ENCODE measurements at places on chromosomes 5 and 9. TPM values are rescaled to one million over a fixed set of nuclear protein-coding genes. Genes with fewer than 3 reads are reported as not detected.

Gene IFNA2
- total RNA-seq: not detected

DNA sequence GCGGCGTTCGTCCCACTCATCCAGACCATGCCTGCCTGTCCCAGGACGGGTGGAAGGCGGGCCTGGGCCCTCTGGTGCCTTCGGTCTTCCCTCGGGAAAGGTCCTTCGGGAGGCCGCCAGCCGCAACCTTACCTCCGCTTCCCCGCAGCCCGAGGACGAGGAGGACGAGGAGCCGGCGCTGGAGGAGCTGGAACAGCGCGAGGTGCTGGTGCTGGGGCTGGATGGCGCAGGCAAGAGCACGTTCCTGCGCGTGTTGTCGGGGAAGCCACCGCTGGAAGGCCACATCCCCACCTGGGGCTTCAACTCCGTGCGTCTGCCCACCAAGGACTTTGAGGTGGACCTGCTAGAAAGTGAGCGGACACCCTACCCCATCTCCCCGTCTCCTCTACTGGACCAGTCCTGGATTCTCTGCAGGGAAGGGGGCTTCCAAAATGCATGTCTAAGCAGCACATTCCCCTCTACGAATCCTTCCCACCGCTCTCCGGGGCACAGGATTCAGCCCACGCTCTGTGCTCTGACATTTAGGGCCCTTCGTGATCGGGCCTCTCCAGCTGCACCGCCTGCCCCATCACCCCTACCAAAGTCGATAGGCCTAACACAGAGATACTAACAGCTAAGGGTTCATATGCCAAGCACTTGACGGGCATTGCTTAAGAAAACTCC, 1.1 kb downstream of the ARL10 start:
- no peak for DNase-seq

DNA sequence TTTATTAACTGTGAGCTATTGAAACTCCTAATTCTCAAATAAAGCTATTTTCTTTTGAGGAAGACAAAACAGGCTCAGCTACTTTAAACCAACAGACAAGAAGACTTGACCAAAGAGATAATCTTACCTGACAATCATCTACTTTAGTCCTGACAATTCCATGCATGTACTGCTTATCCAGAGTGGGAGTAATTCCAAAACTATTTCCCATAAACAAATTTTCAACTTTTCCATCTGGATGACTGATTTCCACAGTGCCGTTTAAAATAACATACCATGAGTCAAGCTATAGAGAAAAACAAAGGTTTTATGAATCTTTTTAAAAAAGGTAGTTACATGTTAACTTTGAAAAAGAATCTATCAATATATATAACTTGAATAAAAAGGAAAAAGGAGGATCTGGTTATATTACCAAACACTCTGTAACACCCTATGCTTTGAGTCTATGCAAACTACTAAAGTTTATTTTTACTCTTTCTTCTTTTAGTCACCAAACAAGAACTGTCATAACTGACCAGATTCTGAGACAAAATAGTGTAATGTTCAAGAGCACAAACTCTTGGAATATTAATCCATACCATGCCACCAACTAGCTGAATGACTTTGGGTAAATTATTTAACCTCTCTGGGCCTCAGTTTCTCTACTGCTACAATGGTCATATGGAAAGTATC, 129.7 kb downstream of the RAPGEF6 start:
- DNase-seq: no peak

- DNase-seq: no peak
Observed at GRCh38 chr5:135135530-135136226, 101.7 kb upstream of the PITX1 start.

Gene PALM2AKAP2
- 18.2 TPM for total RNA-seq

DNA sequence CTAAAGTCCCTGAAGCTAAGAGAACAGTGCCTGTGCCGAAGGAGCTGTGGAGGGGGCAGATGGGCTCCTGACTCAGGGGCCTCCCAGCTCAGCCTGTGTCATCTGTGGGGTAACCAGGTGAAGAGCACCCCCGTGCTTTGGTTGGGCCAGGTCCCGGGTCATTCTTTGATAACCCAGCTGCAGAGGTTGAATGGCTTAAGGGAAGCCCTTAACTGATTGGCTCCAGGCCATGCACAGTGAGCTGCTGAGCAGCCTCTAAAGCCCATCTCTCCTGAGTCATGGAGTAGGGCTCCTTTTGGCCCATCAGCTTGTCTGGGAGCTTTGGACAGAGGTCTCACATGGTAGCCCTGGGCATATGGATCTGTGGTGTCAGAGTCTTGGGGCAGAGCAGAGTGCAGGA, 28.7 kb downstream of the COL27A1 start:
- no peak for DNase-seq

Gene FAM151B
- total RNA-seq: 2.1 TPM

DNA sequence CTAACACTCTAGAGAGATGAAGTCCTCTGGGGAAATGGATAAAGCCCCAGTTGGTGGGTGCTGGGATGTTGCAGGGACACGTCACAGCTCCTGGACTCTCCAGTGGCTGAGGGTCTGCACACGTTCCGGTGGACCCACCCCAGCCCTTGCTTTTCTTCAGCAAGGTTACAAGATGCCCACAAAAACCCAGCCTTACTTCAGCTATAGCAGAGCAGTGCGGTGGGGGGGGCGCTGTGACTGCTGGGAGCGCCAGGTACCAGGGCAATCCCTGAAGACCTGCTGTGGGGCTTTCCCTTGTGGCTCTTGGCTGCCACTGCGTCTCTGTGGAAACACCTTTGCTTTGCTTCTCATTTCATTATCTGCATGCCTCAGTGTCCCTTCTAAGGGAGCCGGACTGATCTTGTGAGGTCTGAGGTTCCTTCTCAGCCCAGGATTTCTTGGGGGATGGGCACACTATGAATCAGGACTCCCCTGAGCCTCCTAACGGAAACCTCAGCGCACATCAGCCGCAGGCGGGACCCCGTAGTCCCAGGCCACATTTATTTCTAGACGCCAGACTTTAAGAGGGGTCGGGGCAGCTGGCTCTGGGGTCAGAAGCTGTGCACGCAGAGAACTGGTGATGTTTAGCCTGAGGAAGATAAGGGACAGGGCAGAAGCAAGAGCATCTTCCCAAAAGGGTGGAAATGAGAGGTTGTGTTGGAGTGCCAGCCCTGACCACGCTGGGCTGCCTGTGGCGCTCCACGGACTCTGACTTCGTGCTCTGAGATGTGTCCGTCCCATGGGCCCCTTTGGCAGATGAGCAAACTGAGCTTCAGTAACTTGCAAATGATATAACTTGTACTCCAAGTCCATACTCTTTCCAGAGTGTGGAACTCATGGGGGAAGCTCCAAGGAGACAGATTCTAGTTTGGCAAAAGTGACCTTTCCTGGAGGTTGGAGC, 106.8 kb downstream of the WNK2 start:
- DNase-seq: no peak

DNA sequence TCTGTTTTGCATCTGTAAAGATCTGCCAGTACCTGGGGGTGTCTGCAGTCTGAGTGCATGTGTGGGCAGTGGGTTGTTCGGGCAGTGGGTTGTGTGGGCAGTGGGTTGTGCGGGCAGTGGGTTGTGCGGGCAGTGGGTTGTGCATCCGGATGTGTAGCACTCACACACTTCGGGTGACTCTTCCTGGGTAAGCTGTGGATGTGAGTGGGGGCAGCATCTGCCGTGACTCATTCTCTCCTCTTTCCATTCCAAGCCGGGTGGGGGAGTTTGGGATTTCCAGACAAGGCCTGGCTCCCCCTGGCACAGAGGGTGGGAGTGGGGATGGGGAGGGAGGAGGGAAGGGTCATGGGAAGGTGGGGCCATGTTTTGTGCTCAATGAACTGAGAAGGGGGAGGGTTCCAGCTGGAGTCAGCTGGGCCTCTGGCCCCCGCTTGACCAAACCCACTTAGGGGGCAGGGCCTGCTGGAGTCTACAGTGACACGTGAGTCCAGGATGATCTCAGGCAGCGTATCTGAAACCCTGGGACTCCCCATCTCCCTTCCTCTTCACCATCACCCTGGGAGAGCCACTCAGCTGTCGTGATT, 8.3 kb downstream of the CRB2 start:
- no peak for DNase-seq

- DNase-seq: no peak
Observed at GRCh38 chr9:79127661-79128060, 444.1 kb upstream of the TLE4 start.

DNA sequence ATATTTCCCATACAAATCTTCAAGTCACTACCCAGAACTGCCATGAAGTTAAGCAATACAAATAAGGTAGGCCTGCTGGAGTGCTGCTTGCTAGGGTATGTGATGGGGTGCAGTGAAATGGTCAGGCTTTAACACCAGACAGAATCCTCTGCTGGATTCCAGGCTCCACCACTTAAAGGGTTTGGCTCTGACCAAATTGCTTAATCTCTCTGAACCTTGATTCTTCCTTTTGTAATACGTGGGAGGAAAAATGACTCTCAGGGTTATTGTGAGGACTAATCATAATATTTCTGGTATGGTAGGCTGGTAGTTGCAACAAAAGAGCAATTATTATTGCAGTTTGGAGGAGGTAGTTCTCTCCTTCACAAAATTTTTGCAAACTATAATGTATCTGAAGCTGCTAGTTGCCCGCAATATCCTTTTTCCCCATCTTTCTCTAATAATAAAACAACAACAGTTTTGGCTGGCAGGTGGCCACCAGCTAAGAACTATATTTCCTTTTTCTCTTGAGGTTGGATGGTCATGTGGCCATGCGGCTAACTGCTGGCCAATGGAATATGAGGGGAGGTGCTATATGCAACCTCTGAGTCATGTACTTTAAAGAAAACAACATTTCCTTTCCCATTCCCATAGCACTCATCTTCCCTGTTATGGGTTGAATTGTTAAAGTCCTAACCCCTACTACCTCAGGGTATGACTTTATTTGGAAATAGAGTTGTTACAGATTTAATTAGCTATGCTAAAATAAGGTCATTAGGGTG, 44.1 kb downstream of the CCL28 start:
- DNase-seq: no peak

DNA sequence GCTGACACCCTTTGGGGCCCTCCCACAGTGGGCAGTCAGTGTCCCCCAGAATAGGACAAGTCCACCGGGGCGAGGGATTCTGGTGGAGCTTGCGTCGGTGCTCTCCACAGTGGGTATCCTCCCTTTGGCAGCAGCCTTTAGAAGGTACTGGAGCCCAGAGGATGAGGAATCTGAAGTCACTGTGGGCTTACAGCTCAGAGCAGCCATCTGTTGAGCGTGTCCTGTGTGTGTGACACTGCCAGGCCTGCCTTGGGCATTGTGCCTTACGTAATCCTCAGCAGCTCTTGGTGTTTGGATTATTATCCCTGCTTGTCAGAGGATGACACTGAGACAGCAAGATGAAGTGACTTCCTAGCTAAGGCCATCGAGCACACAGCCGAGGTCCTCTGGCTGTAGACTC, 12.6 kb downstream of the URM1 start:
- no peak for DNase-seq

- DNase-seq: peak; percentile 57
Observed at GRCh38 chr5:103475629-103476240, 86.9 kb downstream of the NUDT12 start.

DNA sequence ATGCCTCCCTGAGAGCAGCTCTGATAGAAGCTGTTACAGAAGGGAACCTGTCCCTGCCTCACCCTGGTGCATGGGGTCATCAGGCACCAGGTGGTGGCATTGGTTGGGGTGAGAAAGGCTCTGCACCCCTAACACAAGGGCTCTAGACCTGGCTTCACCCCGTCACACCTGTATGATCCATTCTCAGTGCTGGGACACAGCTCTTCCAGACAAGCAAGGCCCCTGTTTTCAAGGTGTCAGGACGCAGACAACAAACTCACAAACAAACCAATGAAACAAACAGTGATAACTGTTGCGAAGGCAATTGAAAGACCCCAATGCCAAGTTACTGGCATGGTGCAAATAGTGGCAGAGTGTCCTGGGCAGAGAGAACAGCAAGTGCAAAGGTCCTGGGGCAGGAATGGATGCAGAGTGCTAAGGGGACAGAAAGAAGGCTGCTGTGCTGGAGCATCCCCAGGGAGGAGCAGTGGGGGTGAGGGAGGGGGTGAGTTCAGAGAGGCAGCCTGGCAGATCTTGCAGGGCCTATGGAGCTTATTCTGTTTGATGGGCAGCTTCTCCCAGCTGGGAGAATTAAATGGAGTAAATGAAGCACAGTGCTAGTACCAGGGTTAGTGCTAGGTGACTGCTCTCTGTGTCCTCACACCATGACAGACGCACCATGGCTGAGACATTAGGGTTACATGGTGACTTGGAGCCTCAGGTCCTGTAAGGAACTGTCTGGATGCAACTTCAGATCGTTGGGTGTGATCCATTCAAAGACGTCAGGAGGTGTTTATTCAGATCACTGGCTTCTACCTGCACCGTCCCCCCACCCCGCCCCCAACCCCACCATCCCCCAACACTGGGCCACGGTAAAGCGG, 67.9 kb upstream of the UNC5A start:
- DNase-seq: peak; percentile 38

- no peak for DNase-seq
Observed at GRCh38 chr5:123802298-123802951, 290.4 kb downstream of the CSNK1G3 start.

DNA sequence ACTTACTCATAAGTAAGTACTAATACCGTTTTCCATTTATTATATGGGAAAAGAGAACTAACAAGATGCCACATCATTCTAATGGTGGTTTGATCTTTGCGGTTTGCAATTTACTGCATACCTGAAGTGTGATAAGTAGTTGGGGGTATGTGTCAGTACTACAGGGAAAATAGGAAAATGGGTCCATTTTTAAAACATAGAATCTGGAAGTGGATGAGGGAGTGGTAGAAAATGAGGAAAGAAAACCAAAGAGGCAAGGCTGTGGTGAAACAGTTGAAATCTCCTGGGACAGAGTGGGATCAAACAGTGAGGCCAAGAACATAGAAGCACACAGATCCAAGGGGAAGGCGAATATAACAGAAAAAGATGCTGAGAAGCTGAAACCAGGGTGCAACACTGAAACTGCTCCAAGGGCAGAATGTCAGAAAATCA, 6.7 kb downstream of the ADAMTSL1 start:
- DNase-seq: no peak

Gene DMRTA1
- total RNA-seq: 0.25 TPM

DNA sequence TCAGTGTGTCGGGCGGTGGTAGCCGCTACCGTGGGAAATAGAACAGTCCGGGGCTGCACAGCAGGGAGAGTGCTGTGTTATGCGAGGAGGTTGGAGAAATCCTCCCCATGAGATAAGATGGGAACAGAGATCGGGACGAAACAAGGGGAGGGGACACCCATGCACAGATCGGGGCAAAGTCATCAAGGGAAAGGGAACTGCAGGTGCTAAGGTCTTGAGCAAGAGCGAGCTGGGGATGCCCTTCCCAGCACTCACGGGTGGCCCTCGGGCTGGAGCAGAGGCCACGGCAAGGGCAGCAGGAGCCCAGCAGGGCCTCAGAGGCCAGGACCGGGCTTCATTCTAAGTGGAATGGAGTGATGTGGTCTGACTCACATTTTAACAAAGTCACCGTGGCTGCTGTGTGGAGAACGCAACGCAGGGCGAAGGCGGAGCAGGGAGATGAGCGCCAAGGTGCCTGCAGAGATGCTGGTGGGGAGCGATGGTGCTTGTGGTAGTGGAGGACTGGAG, 7.7 kb downstream of the IL13 start:
- DNase-seq: peak; percentile 43

- DNase-seq: no peak
Observed at GRCh38 chr5:112863549-112863948, 2.5 kb downstream of the SRP19 start.

- DNase-seq: no peak
Observed at GRCh38 chr9:125568621-125569020, 138.4 kb downstream of the MAPKAP1 start.

Measured in SJSA1 (cell line).